AG04449 (cell line): ENCODE measurements at places on chromosomes 4 and X.
A peak's percentile ranks its signal among the peaks of the same experiment; 100 is the strongest.

GRCh38 chrX:70169281-70169680 is 8.0 kb upstream of the DGAT2L6 start:
- DNase-seq: no peak

DNA sequence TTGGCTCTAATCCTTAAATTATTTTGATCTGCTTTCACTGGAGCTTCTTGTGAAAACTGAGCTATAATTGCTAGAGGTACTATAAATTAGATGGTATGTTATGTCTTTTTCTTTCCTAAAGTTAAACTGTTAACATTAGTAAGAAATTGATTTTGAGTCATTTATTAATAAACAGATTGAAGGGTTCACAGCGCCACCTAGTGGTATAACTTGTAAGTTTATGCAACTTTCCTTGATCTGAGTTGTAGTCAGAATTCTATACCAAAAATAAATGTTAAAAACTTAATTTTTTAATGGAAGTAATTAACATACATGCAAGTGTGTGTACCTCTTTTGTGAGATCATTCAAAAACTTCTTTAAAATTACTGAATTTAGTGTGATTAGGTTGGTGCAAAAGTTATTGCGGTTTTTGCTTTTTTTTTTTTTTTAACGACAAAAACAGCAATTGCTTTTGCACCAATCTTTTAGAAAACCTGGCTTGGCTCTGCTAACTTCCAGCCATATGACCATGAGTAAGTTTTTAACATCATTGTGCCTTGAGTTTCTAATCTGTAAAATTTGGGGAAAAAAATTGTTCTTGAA is 151.5 kb downstream of the CENPC start:
- DNase-seq: peak; percentile 4

DNA sequence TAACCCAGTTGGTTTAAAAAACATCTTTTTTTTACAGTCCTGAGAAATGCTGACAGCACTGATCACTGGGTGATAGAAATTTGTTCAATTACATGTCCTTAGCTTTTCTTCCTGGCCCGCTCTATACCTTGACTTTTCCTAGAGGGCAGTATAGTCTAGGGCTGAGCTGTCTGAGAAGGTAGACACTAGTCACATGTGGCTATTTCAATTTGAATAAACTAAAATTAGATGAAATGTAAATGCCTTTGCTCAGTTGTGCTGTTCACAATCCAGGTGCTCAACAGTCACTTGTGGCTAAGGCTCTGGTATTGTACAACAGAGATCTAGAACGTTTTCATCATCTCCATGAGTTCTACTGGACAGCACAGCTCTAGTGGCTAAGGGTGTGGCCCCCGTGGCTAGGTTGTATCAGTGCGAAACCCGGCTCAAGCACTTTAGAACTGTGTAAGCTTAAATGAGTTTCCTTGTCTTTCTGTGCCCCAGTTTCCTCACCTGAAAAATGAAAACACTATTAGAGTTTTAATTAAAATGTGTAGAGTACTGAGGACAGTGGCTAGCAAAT is 111.6 kb upstream of the WDR17 start:
- DNase-seq: no peak

GRCh38 chr4:127249767-127250108 is 383.0 kb upstream of the INTU start:
- DNase-seq: no peak

GRCh38 chr4:123621072-123621705 is 224.6 kb downstream of the SPRY1 start:
- no peak for DNase-seq

DNA sequence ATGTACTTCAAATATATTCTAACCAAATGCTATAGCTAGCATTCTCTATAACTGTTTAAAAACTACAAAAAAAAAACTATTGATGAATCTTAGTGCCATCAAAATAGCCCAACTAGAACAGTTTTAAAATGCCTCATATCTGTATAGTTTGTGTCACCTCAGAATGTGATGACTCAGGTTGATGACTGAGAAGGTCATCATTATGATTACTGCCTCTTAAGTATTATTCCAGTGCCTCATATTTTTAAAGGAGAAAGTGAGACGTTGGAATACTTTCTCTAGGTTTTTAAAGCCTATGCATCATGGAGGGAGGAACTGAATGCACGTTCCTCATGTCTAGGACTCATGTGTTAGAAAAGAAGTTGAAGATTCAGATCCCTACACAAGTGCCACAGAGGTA is 88.2 kb downstream of the TMA16 start:
- no peak for DNase-seq

- no peak for DNase-seq
Observed at GRCh38 chr4:55980725-55981124, 32.0 kb downstream of the CEP135 start.

- no peak for DNase-seq
Observed at GRCh38 chr4:163558539-163559044, 64.1 kb downstream of the TMA16 start.

GRCh38 chr4:124526331-124526730 is 186.2 kb downstream of the ANKRD50 start:
- no peak for DNase-seq

DNA sequence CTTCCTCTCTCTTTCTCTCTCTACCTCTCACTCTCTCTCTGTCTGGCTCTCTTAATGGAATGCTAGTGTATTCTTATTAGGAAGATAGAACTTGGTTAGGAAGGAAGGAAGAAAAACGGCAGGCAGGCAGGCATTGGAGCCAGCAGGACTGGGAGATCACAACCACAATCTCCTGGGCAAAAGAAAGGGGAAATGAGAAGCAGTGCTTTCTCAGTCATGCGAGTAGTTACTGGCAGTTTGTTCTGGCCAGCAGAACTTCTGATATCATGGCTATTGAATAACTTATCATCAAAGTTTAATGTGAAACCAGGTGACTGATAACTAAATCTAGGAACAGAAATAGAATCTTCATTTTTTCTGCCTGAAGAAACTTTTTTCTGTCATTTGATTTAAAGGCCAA is 60.9 kb upstream of the PAGE1 start:
- DNase-seq: no peak

GRCh38 chr4:145545538-145546174 is 64.0 kb downstream of the SMAD1 start:
- peak; percentile 77 for DNase-seq

- DNase-seq: no peak
Observed at GRCh38 chr4:20326460-20326859, 74.8 kb downstream of the SLIT2 start.

- no peak for DNase-seq
Observed at GRCh38 chr4:76931576-76932276, 17.8 kb upstream of the SEPTIN11 start.

DNA sequence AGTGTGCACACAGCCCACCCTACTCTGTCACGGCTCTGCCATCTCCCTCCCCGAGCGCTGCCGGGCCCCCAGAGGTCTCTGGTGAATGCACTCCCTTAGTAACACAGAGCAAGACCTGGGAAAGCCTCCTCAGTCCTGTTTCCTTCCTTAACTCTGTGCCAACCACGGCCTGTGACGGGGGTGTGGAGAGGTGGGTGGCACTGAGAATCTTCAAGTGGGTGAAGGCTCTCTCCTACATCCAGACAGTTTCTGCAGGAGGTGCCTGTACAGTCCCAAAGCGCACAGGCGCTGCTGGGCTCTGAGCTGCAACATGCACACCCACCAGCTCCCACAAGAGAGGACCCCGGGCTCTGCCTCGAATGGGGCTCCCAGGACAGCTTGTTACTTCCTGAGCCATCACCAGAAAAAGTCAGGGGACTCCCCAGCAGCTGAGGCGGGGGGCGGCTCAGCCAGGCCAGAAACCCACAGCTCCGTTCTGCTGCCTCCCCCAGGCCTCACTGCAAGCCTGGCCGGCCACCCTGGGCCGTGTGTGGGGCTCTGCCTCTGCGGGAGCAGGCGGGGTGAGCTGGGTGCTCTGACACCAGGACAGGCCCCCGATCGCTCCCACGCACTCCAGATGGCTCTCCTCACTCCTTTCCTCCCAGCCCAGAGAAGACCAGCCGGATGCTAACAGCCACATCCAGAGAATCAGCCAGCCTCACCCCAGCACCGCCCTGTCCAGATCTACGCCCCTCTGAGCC is 29.7 kb downstream of the FAM53A start:
- no peak for DNase-seq

GRCh38 chr4:88613417-88613875 is 21.2 kb downstream of the HERC3 start:
- DNase-seq: no peak
